ENCODE measurements at places on chromosomes 3 and 15.

GRCh38 chr3:26369133-26369532, 253.4 kb upstream of the LRRC3B start:
- DNase-seq = no peak

DNA sequence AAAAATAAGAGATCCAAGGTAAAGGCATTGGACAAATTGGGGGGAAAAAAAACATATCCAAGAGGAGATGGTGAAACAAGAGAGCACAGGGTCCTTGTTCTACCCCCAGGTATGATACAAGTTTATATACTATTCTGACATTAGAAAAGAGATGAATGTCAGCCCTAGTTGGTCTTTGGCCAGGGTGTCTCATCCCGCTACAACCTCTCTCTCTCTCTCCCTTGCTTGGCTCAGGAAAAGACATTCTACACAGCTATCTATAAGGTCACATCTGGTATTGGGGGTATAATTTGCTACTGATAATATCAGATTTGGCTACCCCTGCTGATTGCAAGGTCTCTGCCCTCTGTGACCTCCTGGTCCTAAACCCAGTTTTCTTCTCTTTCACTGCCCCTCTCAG, 117.2 kb downstream of the GOLIM4 start:
- no peak for DNase-seq

DNA sequence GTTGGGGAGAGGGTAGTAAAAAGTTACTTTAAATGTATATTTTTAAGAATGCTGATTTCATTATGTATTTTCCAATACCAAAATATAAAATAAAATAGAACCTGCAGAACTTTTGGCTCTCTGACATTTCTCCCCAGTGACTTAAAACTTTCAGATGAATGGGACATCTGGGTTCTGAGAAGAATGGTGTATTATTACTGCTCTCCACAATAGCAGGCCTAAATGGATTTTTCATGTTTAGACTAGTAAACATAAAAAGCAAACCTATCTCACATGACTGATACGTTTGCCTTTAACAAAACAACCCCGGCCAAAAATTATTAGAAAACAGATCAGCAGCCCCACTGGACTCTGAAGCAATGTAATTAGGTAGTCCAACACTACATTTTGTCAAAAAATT, 73.8 kb downstream of the FHIT start:
- no peak for DNase-seq

DNA sequence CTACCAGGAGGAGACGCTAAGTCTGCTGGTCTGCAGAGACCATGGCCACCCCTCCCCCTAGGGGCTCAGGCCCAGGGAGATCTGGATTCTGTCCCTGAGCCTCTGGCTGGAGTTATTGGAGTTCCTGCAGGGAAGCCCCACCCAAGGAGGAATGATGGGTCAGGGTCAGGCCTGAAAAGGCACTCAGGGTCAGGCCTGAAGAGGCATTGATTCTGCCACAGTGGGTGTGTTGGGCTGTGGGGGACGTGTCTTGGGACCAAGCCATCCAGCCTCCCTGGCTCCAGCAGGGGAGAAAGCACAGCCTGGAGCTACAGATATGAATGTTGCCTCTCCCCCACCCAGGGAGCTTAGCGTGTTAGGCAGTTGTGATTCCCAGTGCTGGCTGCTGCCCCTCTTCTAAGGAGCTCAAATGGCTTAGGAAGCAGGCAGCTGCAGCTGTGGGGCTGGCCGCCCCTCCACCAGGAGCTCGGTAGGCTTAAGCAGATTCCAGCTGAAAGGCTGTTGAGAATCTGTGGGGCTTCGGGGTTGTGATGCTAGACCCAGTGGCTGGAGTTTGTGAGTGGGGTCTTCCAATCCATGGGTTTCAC, 176.7 kb downstream of the CHL1 start:
- DNase-seq = no peak

GRCh38 chr3:103991461-103992115, 1375.1 kb upstream of the ALCAM start:
- no peak for DNase-seq

- no peak for DNase-seq
These were observed 170.6 kb upstream of the TSC22D2 start for GRCh38 chr3:150237490-150237889.

Data from osteocyte (in vitro differentiated cells).